Sigmoid colon (tissue), 7 donors: ENCODE measurements at places on chromosomes 6 and 20. TPM values are rescaled to one million over a fixed set of nuclear protein-coding genes. Genes with fewer than 3 reads are reported as not detected.

The TNNC2 gene
- total RNA-seq, result not detected

The RIPPLY2 gene
- total RNA-seq, result not detected

The PRRT1 gene
- total RNA-seq, result 6.1 TPM

The PRICKLE4 gene
- total RNA-seq, result 2.0 TPM

The BRPF3 gene
- 35.3 TPM for total RNA-seq

The OPN5 gene
- not detected for total RNA-seq

The BEND3 gene
- 0.82 TPM for total RNA-seq

The CCM2L gene
- total RNA-seq, result 3.4 TPM

The KIFC1 gene
- 1.8 TPM for total RNA-seq

The CDKN1A gene
- 39.1 TPM for total RNA-seq

The PXMP4 gene
- total RNA-seq, result 4.5 TPM

- DNase-seq, result no peak
- no peaks in the 10 kb centered on the region for H3K27me3 ChIP-seq
- H3K4me1 ChIP-seq, result no peaks in the 10 kb centered on the region
- H3K27ac ChIP-seq, result peak overlapping the region; percentile 58
Observed at GRCh38 chr6:155077331-155077730, 82.2 kb downstream of the TIAM2 start.

- no peaks in the 10 kb centered on the region for H3K27me3 ChIP-seq
- no peak for DNase-seq
- H3K4me1 ChIP-seq, result no peaks in the 10 kb centered on the region
- H3K4me3 ChIP-seq, result no peak overlapping the region
- peak overlapping the region; percentile 79 for H3K27ac ChIP-seq
Observed at GRCh38 chr6:166623318-166623717, 3.7 kb downstream of the RPS6KA2 start.

GRCh38 chr6:125296471-125296870 is 5.3 kb downstream of the HDDC2 start:
- no peaks in the 10 kb centered on the region for H3K27me3 ChIP-seq
- no peaks in the 10 kb centered on the region for H3K4me1 ChIP-seq
- H3K36me3 ChIP-seq, result peaks cover 15% of the 10 kb centered on the region
- no peak overlapping the region for H3K27ac ChIP-seq

- no peak overlapping the region for H3K4me3 ChIP-seq
Observed at GRCh38 chr6:113662093-113662665, 195.0 kb upstream of the MARCKS start.

DNA sequence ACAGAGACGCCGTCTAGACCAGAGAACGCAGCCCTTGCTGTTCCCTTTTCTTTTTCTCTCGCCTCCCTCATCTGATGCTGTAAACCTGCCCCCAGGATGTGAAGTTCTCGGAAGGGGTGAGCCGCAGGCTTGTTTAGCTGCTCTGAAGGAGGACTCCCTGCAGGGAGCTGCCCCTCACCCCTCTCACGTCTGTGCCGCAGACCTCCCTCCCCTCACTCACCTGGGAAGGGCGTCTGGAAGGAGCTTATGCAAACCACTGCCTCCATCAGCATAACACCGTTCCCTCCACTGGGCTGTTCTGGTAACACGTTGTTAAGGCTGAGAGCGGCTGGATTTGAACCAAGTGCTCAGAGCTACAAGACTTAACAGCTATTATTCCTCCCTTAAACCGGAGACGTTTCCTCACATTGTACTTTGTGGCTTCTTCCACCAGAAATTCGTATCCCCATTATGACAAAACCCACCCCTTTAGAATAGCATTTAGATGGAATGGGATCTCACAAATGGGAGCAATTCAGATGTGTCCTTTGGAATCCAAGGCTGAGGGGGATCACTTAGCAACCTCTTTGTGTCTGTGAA is 99.8 kb downstream of the SMOC2 start:
- H3K36me3 ChIP-seq, result no peaks in the 10 kb centered on the region
- H3K4me3 ChIP-seq, result no peak overlapping the region
- no peaks in the 10 kb centered on the region for H3K4me1 ChIP-seq
- no peak for DNase-seq

GRCh38 chr6:160167604-160168399 is 46.2 kb downstream of the SLC22A1 start:
- DNase-seq, result no peak
- no peak overlapping the region for H3K27ac ChIP-seq
- H3K36me3 ChIP-seq, result no peaks in the 10 kb centered on the region
- no peak overlapping the region for H3K4me3 ChIP-seq

DNA sequence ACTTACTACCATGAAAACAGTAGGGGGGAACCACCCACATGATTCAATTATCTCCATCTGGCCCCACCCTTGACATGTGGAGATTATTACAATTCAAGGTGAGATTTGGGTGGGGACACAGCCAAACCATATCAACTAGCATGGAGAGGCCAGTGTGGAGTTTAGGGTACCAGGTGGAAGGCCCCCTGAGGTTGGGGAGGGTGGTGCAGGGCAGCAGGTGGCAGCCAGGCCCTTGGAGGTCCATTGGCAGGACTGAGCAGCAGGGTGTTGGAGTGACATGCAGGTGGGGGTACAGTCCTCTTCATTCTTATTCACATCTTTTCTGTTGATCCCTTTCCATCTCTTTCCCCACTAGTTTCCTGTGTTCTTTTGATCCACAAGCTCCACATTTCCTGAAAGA is 42.9 kb downstream of the PHACTR3 start:
- peak; percentile 15 for DNase-seq
- no peaks in the 10 kb centered on the region for H3K36me3 ChIP-seq
- no peaks in the 10 kb centered on the region for H3K4me1 ChIP-seq
- H3K27ac ChIP-seq, result no peak overlapping the region
- H3K27me3 ChIP-seq, result no peaks in the 10 kb centered on the region

GRCh38 chr6:145147981-145148749 is 587.2 kb downstream of the EPM2A start:
- H3K36me3 ChIP-seq, result no peaks in the 10 kb centered on the region
- no peak overlapping the region for H3K4me3 ChIP-seq
- no peaks in the 10 kb centered on the region for H3K27me3 ChIP-seq
- H3K4me1 ChIP-seq, result peaks cover 23% of the 10 kb centered on the region
- DNase-seq, result no peak

DNA sequence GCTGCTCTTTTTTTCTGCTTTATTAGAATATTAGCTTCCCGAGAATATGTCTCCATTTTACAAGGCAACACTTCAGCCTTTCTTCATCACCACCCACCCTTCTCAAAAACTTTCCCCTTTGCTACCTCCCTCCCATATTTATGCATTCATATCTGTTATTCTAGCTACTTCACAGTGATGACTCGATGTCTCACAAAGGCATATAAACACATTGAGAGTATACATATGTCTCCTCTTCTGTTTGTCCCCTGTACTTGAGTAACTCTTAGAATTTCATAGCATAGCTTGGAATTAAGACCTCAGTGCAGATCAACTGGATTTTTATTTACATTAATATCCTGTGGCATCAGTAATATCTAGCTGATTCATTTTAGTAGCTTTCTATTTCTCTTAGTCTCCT is 6.5 kb downstream of the RNF144B start:
- no peak overlapping the region for H3K27ac ChIP-seq
- H3K36me3 ChIP-seq, result no peaks in the 10 kb centered on the region
- no peak overlapping the region for H3K4me3 ChIP-seq

GRCh38 chr6:51153109-51153508 is 334.4 kb downstream of the TFAP2B start:
- H3K36me3 ChIP-seq, result no peaks in the 10 kb centered on the region
- no peaks in the 10 kb centered on the region for H3K4me1 ChIP-seq
- DNase-seq, result no peak
- no peaks in the 10 kb centered on the region for H3K27me3 ChIP-seq
- H3K27ac ChIP-seq, result no peak overlapping the region

- H3K27ac ChIP-seq, result peak overlapping the region; percentile 31
- H3K36me3 ChIP-seq, result no peaks in the 10 kb centered on the region
- H3K4me3 ChIP-seq, result peak overlapping the region; percentile 24
- peaks cover 36% of the 10 kb centered on the region for H3K4me1 ChIP-seq
- peak; percentile 79 for DNase-seq
Observed at GRCh38 chr6:131954775-131955107, 3.6 kb upstream of the CCN2 start.

- no peak overlapping the region for H3K4me3 ChIP-seq
- no peaks in the 10 kb centered on the region for H3K27me3 ChIP-seq
- H3K36me3 ChIP-seq, result no peaks in the 10 kb centered on the region
- no peak overlapping the region for H3K27ac ChIP-seq
Observed at GRCh38 chr20:8505476-8506200, 373.6 kb downstream of the PLCB1 start.

GRCh38 chr6:28944412-28944865 is 20.7 kb upstream of the TRIM27 start:
- H3K27ac ChIP-seq, result peak overlapping the region; percentile 82
- no peaks in the 10 kb centered on the region for H3K36me3 ChIP-seq
- no peaks in the 10 kb centered on the region for H3K27me3 ChIP-seq
- DNase-seq, result peak; percentile 74
- H3K4me1 ChIP-seq, result peaks cover 9% of the 10 kb centered on the region

GRCh38 chr20:9482180-9482579 is 32.2 kb upstream of the LAMP5 start:
- no peaks in the 10 kb centered on the region for H3K27me3 ChIP-seq
- no peaks in the 10 kb centered on the region for H3K36me3 ChIP-seq
- no peak for DNase-seq
- H3K4me1 ChIP-seq, result no peaks in the 10 kb centered on the region
- no peak overlapping the region for H3K4me3 ChIP-seq

DNA sequence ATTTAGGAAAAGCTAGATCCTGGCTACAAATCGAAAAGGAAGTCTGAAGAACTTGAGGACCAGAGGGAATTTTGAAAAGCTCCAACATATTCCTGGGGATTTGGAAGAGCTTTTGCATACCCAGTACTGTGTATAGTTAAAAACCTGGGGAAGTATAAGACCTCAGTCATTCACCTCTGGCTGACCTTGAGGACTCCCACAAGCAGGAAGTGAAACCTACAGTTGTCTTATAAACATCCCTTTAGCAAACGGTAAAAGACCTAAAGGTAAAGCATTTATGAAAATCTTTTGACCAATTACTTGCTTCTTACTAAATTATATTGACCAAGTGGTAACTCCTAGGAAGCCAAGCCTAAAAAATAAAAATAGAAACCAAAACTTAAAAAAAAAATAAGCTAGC is 175.0 kb downstream of the HAO1 start:
- H3K4me3 ChIP-seq, result no peak overlapping the region
- H3K27me3 ChIP-seq, result no peaks in the 10 kb centered on the region
- H3K27ac ChIP-seq, result no peak overlapping the region
- H3K36me3 ChIP-seq, result no peaks in the 10 kb centered on the region

DNA sequence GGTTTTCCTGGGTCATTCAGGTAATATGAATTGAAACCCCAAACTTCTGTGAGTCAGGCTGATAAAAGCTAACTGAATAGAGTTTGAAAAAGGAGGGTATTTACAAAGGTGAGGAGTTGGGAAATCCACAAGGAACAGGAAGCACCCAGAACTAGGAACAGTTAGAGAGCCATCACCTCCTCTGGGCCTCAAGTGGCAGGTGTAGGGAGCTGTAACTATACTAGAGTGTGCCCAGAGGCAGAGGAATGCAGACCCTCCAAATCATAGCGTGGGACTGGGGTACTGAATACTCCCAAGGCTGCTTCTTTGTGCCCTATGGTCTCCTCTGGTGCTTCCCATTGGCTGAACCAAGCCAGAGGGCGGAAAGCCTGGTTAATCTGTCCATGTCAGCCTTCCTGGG is 18.3 kb downstream of the TRIM38 start:
- no peaks in the 10 kb centered on the region for H3K27me3 ChIP-seq
- peaks cover 13% of the 10 kb centered on the region for H3K36me3 ChIP-seq
- H3K4me1 ChIP-seq, result no peaks in the 10 kb centered on the region
- no peak overlapping the region for H3K4me3 ChIP-seq
- no peak for DNase-seq

DNA sequence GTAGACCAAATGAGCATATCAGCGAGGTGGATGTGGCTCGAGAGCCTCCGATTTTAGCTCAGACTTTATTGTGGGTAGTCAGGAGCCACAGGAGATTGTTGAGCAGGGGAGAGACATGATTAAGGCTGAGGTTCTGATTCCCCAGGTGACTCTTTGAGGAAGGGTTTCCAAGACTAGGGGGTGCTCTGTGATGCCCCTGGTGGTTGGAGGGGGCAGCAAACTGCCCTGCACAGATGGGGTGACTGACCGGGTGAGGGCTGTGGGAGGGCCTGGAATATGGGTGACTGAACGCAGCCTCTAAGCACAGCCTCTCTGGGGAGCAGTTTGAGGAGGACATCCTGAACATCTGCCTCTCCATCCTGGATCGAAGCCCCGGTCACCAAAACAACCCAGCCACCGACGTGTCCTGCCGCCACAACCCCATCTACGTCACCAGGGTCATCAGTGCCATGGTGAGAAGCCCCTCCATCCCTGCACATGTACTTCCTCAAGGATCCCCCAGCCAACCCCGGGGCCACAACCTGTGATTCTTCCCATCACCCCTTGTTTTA is 17.0 kb downstream of the TGM6 start:
- no peaks in the 10 kb centered on the region for H3K36me3 ChIP-seq
- no peak overlapping the region for H3K4me3 ChIP-seq
- H3K27ac ChIP-seq, result no peak overlapping the region

GRCh38 chr6:133632206-133632605 is 256.7 kb upstream of the TCF21 start:
- H3K27me3 ChIP-seq, result no peaks in the 10 kb centered on the region
- no peak overlapping the region for H3K4me3 ChIP-seq
- no peaks in the 10 kb centered on the region for H3K36me3 ChIP-seq
